ENCODE measurements at places on chromosomes 4 and X.

DNA sequence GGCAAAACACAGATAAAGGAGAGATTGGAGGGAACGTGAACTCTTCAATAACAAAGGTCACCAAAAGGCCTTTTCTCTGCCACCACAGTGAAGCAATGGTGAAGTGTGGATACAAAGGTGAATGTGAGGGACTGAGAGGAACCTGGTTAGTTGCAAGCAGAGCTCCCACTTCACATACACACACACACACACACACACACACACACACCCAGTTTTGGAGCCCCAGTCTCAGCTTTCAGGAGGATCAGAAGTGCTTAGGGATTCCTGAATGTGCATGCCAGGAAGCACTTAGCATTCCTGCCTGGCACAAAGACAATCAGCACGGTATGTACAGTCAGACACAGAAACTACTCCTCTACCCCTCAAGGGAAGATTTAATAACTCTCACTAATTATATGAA lies 71.5 kb downstream of the ARHGEF9 start:
- no peak for DNase-seq

DNA sequence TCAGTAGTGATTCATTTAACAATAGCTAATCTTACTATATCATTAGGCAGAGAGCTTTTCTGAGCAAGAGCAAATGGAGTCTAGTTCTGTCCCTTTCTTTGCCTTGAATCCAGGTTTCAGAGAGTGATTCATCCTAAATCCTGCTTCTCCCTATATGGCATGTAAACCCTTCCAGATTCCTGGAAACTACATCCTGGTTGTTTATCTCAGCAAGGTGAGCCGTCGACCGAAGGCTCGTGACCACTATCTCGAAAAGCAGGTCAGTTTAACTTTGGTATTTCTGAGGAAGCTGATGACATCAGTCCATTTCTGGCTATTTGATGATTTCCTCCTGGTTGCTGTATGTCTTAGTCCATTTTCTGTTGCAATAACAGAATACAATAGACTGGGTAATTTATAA lies 40.7 kb upstream of the ERVMER34-1 start:
- no peak for DNase-seq

- no peak for DNase-seq
Observed at GRCh38 chr4:78945651-78946179, 6.5 kb upstream of the PAQR3 start.

GRCh38 chrX:49910344-49910743 lies 12.1 kb upstream of the CLCN5 start:
- no peak for DNase-seq

DNA sequence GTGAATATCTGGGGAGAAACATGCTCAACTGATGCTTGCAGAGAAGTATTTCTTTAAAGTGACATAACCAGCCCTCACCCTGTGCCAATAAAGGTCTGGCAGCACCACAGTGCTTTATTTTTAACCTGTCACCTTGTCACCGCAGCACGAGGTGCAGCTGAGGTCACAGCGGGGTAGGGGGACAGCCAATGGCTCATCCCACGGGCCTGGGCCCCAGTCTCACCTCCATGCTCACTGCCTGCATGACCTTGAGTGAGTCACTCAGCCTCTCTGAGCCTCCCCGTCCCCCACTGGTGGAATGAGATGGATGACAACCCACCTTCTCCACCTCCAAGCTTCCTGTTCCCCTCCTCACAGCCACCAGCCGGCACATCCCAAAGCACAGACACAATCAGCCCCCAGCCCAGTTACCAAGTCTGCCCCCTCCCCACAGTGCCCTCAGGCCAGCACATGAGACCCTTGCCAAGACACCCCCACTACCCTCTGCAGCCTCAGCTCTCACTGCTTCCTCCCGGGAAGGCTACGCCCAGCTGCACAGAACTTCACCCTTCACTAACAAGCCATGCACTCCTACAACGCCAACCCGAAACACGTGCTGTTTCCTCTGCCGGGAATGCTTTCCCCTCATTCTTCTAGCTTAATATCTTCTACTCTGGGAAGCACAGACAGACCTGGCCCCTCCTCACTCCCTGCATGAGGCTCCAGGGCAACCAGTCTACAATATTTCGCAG lies 24.9 kb upstream of the MAN2B2 start:
- DNase-seq: no peak

DNA sequence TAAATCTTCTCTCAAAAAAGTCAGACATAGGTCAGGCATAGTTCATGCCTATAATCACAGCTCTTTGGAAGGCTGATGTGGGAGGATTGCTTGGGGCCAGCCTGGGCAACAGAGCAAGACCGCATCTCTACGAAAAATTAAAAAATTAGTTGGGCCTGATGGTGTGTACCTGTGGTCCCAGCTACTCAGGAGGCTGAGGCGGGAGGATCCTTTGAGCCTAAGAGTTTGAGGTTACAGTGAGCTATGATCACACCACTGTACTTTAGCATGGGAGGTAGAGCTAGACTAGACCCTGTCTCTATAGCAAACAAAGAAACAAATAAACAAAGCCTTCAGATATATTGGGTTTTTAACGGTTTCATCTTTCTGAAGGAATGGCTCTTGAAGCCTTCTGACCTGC lies 62.2 kb downstream of the DIPK2B start:
- DNase-seq: no peak

- no peak for DNase-seq
Observed at GRCh38 chr4:526189-526909, 27.3 kb downstream of the PIGG start.

DNA sequence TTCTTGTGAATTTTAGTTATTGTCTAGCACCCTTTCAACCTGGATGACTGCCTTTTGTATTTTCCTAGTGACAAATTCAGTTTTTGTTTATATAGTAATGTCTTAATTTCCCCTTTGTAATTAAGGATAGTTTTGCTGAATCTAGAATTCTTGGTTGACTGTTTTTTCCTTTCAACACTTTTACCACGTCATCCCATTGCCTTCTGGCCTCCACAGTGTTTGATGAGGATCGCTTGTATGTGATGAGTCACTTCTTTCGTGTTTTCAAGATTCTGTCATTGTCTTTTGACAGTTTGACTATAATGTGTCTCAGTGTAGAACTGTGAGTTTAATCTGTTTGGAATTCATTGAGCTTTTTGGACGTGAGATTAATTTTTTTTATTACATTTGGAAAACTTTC lies 30.1 kb downstream of the KDM6A start:
- no peak for DNase-seq

GRCh38 chrX:74351760-74352159 lies 47.8 kb downstream of the ZCCHC13 start:
- no peak for DNase-seq

DNA sequence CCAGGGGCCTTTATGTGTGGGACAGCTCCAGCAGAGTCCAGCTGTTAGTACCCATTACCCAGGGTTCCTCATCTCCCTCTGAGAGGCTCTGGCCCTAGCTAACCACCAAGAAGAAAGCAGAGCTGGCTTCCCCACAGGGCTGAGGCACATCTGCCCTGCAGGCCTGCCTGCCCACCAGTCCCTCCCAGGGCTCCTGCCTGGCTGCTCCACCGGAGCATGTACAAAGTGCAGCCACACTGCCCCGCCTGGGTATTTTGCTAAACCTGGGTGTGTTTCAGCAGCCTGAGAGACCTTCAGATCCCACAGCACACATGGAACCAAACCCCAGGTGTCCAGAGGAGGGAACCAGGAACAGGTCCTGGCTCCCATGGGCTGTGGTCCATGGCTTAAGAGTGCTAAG lies 500.4 kb upstream of the KLHL4 start:
- no peak for DNase-seq

GRCh38 chr4:24470666-24471485 lies 113.5 kb downstream of the DHX15 start:
- DNase-seq: peak; percentile 2

GRCh38 chr4:161252520-161253141 lies 911.2 kb downstream of the FSTL5 start:
- DNase-seq: no peak

- no peak for DNase-seq
Observed at GRCh38 chr4:19992471-19993093, 259.1 kb upstream of the SLIT2 start.

GRCh38 chr4:93802045-93802444 lies 26.5 kb upstream of the ATOH1 start:
- DNase-seq: no peak

- no peak for DNase-seq
Observed at GRCh38 chr4:79015411-79015810, 76.2 kb upstream of the PAQR3 start.

- no peak for DNase-seq
Observed at GRCh38 chr4:98862371-98862770, 66.6 kb downstream of the EIF4E start.

GRCh38 chr4:138614398-138615142 lies 372.4 kb upstream of the SLC7A11 start:
- DNase-seq: no peak

DNA sequence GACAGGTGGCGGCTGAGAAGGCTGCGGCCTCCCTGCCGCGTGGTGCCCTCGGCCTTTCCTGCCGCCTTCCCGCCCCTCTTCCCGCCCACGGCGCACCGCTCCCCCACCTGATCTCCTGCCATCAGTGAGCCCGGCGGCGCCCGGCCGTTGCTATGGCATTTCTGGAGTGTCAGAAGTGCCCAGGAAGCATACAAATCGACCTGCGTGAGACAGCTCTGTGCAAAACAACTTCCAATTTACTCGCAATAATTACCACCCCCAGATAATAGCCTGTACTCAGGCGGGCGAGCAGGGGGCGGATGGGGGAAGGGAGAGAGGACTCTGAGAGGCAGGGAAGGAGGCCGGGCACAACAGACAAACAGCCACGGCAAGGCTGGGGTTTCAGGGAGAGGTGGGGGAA lies 16.6 kb upstream of the ERCC6L start:
- DNase-seq: no peak

DNA sequence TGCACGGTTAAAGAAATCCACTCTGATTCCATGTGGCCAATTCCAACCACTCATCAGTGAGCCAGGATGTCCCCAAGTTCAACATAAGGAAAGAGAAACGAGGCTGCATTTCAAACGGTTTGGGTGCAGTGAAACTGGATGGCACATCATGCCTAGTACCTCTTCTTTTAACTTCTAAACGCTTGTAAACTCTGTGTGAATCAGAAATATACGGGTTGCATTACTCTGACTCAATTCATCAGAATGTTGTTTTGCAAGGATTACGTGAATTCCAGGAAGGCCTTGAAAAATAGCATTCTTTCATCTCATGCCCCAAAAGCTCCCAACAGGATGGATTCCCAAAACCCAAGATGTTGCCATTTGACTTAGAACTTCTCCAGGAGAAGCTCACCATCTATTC lies 270.4 kb downstream of the LDB2 start:
- DNase-seq: no peak

- no peak for DNase-seq
Observed at GRCh38 chrX:47160781-47161180, 15.8 kb downstream of the RBM10 start.

- DNase-seq: no peak
Observed at GRCh38 chrX:77733342-77733741, 52.7 kb downstream of the ATRX start.

DNA sequence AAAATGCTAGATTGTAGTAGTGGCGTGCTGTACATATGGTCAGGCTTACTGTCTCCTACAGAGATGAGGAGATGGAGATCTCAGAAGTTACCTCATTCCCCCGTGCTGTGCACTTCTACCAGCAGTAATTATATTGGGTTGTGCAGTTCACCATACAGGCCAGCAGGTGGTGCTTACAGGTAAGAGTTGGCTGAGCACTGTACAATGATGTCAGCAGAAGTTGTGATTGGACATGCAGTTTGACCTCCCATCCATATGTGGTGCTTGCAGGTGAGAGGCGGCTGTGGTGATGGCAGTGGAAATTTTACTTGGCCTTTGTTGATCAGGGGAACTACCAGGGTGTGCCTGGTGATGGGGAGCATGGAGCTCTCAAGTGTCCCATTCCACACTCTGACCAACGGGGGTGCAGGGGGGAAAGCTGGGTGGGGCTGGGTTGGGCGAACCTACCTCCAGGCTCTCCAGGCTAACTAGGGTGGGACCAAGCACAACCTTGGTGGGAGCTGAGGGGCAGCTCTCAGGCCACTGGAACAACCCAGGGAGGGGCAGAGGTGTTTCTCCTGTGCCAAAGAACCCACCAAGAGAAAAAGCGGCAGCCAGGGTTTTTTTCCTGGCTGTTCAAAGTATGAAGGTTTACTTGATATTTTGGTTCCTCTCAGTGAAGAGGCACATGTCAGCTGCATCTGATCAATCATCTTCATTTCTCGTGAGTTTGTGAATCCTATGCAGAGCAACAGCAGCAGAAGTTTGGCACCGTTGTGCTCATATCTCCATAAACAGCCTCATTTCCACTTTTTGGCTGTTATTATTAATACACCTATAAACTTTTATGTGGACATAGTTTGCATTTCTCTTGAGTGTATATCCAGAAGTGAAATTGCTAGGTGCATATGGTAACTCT lies 73.8 kb upstream of the FREM3 start:
- no peak for DNase-seq

GRCh38 chrX:150163221-150163930 lies 199.7 kb upstream of the MAMLD1 start:
- no peak for DNase-seq

- DNase-seq: no peak
Observed at GRCh38 chr4:68810919-68811318, 4.9 kb upstream of the UGT2B10 start.

DNA sequence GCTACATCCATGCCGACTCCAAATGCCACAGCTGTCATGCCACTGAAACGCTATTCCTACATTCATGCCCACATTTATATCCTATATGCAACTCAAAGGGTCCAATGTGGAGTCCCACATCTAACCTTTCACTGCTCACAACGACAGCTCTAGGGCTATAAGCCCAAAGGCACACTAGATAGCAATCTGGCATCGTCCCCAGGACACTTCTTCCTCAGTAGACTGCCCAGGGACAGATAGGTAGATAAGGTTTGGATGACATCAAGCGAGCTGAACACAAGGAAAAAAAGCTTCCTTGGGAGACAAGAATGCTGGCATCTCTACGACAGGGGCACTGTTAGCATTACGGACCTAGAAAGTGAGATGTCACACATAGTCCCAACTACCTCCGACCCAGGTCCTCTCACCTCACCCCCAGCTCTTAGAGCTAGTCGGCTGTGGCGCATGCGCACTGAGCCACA lies 685 bp downstream of the RAB9B start:
- peak; percentile 43 for DNase-seq

GRCh38 chr4:23039818-23040217 lies 347.1 kb downstream of the GBA3 start:
- no peak for DNase-seq

DNA sequence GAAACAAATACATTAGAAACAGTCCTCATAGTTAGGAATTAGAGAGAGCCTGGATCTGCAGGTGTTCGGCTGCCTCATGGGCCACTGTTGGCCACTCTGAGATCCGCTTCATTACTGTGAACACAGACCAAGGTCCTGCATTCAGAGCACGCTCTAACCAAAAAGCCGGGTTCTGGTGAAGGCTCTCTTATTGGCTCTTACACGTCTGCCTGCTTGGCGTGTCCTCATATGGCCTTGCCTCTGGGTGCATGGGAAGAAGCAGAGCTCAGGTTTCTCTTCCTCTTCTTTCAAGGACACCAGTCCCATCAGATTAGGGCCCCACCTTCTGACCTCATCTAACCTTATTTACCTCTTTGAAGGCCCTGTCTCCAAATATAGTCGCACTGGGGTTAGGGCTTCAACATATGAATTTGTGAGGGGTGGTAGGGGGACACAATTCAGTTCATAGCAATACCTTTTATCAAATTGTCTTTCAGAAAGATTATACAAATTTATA lies 37.1 kb upstream of the ELF2 start:
- no peak for DNase-seq

Data from T-helper 1 cell (primary cell).